GM12878 (cell line): ENCODE measurements at places on chromosomes 1 and 21.

DNA sequence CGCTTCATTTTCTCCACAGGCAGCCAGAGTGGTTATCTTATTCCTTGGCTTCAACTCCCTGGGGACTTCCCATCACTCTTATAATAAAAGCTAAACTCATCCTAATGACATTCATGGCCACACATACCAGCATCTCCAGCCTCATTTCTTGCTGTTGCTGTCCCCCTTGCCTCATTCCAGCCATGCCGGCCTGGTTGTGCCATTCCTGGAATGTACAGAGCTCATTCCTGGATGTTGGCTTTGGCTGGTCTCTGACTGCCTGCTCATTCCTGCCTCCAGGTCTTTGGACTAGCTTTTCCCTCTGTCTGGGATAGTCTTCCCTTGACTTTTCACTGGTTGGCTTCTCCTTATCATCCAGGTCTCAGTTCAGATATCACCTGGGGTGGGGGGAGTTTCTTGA is 2.4 kb upstream of the PEF1 start:
- no peak for DNase-seq

DNA sequence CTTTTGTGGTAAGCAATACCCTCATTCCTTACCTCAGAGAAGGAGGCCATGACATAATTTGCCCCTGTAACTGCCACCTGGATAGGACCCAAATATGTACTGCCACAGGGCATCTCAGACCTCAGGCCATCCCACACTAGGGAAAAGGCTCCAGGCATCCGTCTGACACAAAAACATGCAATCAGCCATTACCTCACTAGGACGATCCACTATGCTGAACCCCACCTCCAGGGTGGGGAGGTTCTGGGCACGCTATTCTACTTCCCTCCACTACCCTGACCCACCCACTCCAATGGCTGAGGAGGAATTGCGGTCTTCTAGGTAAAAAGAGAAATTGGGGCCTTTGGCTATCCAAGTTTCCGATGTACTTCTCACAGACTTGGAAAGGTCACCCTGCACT is 53.6 kb downstream of the ERI3 start:
- no peak for DNase-seq

DNA sequence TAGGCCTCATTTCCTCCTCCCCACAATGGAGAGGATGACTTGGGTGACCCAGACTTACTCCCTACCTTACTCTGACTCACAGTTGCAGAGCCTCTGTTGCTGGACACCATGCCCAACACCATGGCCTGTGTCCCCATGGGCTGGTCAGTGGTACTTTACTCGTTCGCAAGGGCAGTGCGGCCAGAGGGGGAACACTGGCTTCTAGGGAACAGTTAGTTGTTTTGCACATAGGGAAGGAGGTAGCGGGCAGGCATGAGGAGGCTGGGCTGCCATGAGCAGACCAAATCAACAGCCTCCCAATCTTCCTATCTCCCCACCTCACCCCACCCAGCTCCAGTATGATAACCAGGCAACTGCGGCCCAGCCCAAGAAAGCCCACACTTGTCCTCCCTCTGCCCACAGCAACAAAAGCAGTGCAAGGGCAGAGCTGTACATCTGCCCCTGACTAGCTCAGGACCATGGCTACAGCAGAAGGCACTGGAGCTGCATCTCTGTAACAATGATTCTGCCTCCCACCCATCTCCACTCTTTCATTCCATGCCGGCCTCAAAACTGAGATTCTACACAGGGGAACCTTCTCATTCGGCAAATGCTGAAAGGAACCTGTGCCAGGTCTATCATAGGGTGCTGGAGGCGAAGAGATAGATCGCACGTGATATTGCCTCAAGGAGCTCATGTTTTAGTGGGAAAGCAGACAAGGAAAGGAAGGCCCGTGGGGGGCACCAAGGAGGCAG is 18.6 kb downstream of the TAL1 start:
- no peak for DNase-seq

- DNase-seq = no peak
Measured at GRCh38 chr1:2557482-2558400, 1.6 kb downstream of the TNFRSF14 start.

GRCh38 chr1:172001288-172001687 is 160.0 kb downstream of the DNM3 start:
- DNase-seq = no peak

DNA sequence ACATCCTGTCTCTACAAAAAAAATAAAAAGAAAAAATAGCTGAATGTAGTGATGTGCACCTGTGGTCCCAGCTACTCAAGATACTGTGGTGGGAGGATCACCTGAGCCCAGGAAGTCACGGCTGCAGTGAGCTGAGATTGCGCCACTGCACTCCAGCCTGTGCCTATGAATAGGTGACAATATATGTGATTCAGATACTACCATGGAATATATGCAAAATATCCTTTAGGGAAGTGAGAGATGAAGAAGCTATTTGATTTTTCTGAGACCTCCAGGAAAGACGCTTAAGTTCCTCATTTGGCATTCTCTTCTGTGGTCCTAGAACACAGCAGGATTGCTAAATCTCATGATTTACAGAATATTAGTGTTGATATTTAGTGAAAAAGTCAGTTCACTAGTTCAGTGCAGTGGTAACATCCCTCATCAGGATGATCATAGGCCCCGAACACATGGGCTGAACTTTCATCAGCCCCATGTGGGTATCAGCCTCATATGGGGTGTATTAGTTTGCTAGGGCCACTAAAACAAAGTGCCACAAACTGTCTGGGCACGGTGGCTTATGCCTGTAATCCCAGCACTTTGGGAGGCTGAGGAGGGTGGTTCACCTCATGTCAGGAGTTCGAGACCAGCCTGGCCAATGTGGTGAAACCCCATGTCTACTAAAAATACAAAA is 6.0 kb upstream of the VASH2 start:
- no peak for DNase-seq

GRCh38 chr1:15023205-15023604 is 130.3 kb upstream of the TMEM51 start:
- DNase-seq = no peak

DNA sequence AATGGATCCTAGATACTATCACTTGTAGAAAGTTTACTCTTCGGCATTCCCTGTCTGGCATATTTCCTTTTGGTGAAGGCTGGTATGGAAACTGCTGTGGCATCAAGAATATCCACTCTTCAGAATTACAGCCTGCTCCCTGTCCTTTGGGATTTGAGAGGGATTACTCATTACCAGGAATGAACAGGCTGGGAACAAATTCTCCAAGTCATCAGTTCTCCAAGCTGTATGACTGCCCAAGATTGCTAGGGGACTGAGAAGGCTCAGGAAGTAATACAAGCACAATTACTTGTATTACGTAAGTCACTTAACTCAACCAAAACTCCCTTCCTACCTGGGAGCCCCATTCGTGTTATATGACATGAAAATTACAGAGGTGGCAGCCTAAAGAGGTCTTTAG is 49.6 kb downstream of the CD58 start:
- no peak for DNase-seq

DNA sequence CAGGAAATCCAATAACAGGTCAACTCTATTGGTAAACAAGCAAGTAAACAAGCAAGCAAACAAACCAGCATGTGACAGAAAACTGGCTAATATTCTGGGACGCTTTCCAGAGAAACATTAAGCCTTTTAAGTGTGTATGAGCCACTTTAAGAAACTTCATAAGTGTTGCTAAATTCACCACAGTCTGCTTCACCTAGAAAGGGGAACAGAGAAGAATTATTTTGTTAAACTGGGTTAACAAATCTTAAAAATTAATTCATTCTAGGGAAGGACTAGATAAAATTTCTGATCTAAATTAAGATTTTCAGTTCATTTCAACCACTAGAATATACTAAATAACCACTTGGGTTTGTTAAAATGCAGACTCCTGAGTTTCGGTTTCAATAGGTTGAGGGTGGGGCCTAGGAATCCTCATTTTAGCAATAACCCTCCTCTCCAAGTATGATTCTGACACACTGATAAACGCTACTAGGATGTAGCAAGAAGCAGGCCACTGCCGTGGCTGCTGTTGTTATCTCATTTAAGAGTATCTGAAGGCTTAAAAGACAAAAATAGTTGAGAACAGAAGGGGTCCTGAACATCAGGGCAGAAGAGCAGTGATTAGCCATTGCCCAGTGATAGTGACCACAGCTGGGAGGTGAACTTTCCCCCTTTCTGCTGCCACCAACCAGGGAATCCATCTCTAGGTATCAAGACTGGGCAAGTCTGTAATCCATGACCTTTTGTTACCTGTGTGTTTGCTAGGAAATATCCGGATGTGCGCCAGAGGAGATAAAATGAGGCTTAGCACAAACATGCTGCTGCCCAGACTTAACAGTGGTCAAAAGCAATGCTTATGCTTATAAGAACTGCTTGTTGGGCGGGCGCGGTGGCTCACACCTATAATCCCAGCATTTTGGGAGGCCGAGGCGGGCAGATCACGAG is 11.2 kb downstream of the CREG1 start:
- no peak for DNase-seq

DNA sequence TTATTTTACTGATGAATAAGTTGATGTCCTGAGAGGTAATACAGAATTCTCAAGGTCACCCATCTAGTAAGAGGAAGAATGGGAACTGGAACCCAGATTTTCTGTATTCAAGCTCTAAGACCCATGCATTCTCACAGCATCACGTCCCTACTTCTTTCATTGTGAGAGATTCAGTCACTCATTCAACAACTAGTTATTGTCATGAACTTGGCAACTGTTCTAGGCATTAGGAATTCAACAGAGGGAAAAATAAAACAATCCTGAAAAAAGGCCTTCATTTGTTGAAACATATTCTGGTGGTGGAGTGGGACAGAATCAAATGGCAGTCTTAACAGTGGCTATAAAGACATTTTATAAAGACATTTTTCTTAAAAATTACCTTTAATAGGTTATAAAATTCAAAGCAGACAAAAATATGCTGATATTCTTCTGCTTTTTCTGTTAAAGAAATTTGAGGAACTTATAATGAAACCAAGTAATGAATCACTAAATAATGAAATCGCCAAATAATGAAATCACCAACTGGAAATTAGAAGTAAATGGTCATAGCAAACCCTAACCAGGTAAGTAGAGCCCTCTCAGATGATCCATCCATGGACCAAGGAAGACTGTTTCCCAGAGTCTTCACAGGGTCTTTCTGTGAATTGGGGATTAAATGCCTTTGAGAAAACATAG is 136.5 kb upstream of the DPYD start:
- DNase-seq = no peak

GRCh38 chr21:24759348-24760075 is 847.8 kb downstream of the MRPL39 start:
- DNase-seq = no peak

DNA sequence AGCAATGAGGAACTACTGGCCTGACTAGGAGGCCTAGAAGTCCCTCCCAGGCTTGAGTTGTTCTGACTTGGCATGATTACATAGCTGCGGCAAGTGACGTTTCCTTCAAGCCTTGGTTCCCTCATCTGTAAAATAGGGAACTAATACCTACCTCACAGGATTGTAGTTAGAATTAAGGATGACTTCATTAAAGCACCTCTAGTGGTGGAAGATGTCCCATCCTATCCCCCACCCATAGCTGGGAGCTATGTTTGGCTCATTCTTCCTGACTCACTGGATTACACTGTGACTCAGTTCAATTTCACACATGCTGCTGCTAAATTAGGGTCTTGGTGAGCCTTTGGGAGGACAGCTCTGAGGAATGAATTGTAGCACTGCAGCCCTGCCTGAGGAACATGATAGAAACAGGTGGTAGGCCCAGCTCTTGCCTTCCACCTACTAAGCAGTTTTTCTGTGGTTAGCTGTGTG is 6.0 kb upstream of the SHISA4 start:
- peak; percentile 7 for DNase-seq

DNA sequence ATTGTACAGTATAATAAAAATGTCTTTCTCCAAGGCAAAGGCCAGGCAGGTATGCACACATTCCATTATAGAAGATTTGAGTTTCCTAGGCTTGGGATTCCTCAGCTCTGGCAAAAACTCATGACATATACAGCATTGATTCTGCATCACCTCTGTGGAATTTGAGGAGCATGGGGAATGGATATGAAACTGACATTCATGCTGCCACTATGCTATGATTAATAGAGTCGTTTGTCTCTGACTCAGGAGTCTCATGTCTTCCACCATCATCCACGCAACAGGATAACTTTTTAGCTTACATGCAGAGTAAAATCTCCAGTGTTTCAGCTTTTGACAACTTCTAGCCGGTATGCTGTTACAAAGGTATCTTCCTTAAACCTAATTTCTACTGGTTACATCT is 49.8 kb upstream of the ADORA3 start:
- DNase-seq = no peak

DNA sequence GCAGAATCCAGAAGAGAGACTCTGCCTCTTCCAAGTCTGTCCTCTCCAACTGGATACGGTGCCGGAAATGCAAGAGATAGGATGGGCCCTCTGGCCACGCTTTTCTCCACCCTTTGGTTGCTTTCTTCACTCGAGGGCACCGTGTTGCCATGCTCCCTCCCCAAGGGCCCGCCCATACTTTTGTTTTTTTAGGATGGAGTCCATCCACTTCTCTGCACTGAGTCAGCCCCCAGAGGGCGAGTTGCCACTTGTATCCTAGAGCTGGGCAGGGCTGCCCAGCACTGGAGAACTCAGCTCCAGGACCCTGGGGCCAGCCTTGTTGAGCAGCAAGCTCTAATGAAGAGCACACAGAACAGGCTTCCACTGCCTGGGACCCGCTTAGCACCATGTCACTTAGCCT is 25.5 kb downstream of the IFNGR2 start:
- no peak for DNase-seq

DNA sequence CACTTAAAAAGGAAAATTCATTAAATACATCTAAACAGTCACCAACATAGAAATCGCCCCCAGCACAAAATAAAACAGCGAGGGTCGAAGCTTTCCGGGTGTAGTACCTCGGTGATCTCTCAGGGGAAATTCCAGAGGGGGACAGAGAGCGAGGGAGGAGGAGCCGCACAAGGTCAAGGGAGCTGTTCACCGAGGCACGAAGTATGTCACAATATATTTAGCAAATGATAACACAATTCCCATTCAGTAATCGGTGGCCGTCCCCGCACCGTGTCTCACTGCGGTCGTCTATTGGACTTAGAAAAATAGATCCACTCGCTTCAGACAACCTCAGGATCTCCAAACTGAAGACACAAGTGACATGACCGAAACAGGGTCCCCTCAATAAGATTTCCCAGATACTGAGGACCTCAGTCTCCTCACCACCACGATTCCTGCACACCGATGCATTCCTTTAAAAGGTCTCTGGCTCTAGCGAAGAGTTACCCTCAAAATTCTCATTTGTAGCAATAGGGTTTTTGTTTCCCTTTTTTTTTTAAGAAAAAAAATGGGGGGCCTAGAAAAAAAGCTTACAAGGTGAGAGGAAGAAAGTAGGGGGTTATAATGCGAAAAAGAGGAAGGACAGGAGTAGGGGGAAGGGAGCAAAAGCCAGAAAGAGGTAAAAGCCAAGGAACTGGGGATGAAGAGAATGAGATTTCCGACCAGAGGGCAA is 1.1 kb downstream of the LPGAT1 start:
- DNase-seq = no peak

DNA sequence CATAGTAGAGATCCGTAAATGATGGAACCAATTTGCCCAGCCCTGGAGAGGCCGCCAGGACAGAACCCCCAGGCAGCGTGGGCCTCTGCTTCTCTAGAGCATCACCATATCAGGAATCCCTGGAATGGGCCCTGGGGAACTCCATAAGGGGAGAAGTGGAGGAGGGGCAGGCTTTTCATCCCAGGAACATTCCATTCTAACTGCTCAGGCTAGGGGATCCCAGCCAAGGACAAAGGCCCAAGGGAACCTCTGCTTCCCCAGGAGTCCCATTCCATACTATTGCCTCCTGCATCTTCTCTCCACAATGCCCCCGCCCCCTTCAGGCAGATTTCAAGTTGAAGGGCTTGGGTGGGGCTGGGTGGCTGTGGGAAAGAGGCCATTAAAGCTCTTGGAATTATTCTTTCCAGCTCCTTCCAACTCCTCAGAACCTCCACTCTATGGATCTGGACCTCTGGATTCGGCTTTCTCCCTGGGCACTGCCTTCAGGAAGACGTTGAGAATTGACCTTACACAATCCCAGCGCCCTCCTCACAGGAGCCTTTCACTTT is 6.0 kb downstream of the TRNP1 start:
- no peak for DNase-seq
